LNCaP clone FGC (cell line): ENCODE measurements at places on chromosomes 3 and 15.

DNA sequence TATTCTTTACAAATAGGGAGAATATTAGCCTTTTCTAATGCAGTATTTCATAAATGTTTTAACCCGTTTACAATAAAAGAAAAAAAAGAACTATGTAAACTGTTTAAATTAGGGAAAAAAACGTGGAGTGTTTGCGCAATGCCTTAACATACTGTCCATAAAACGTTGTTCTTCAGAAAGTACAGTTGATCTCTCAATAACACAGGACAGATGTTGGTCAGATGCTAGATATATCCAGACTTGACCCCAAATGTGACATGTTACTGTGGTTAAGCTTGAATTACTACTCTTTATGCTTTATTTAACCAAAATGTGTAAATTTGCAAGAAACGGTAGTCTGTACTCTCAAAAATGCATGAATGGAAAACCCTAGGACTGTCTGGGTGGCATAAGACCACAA, 110.3 kb downstream of the PLOD2 start:
- DNase-seq: no peak

DNA sequence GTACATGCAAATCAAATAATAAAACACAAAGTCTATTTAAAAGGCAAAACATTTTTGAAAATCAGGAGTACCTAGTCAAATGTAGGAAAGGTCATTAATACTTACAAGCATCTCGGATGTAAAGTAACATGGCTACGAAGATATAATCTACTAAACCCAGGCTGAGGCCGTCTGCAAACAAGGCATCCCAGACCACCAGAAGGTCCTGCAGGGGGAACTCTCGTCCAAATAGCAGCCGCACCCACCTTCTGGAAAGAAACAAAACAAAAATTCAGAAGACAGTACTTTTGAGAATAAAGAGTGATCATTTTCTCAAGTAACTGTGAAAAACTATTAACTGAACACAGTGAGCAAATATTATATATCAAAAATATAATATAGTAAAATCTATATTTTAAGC, 423.1 kb downstream of the PLCL2 start:
- no peak for DNase-seq

DNA sequence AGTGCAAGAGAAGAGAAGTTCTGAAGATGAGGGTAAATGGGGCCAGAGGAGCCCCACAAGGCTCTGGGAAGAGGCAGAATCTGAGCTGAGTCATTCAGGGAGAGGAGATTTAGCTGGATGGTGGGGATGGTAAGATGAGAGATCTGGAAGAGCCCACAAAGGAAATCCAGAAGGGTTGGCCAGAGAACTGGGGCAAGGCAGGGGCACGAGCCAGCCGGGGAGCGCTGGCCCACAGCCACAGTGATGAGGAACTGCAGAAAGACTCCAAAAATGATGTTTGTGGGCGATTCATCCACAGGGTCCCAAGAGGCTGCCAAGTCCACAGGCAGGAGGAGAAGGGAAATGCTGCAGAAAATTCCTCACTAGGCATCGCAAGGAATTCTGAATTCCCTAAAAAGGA, 75.9 kb upstream of the ATP2B2 start:
- DNase-seq: no peak

DNA sequence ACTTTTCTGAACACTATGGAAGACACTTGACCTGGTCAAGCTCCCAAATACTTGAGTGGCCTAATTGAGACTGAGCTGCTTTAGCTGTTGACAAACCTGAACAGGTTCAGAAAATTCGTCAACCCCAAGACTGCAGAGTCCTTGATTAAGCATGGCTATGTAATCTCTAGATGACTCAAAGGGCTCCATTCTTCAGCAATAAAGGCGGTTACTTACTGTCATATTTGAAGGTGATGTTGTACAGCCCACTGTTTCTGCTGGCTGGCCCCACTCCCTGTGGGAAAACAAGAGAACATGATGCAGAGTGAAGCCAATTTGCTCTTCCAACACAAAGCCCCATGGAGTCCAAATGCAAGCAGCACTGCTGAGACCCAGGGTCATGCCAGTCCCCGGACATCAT, 45.1 kb downstream of the IL17RD start:
- DNase-seq: no peak

DNA sequence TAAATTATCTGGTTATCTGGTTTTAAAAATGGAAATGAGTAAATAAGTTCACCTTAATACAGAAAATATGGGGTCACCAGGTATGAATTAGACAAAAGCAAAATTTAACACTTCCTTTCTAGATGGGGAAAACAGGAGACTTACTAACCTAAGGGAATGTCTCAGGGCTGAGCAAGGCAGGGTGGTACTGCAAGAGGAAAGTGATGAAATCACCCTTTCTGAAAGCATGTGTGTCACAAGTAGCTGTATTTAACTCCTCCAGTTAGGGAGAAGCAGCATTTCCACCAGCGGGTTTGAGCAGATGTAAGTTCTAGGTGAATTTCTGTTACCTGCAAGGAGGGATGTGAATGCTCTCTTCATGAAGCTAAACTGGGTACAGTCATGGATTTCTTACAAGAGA, 629.1 kb downstream of the MECOM start:
- no peak for DNase-seq

DNA sequence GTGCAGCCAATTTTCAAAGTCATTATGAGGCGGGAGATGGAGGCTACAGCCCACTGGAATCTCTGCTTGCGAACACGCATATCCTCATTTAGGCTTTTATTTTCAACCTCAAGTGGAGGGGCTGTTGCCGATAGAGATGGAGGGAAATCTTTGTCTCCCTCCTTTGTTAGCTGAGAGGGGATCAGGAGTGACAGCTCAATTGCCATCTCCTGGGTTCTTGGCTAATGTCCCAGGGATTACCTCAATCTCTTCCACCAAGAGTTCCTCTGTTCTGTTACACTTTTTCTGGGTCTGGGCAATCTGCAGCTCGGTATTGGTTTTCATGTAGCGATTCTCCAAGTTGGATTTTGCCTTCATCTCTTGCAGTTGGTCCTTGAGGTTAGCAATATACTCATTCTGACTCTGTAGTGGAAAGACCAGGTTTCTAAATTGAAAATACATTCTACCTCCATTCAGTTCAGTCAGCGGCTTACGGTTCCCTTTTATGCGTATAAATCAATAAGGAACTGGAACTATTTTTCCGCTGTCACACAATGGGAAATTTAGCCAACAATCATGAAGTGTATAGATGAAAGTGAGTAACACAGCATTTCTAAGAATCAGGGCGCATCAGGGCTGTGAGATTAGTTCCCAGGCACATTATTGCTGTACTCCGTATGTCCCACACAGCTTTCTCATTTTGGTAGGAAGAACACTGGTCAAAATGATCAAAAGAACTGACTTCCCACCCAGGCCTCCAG, 36.2 kb upstream of the RPL35A start:
- DNase-seq: no peak

DNA sequence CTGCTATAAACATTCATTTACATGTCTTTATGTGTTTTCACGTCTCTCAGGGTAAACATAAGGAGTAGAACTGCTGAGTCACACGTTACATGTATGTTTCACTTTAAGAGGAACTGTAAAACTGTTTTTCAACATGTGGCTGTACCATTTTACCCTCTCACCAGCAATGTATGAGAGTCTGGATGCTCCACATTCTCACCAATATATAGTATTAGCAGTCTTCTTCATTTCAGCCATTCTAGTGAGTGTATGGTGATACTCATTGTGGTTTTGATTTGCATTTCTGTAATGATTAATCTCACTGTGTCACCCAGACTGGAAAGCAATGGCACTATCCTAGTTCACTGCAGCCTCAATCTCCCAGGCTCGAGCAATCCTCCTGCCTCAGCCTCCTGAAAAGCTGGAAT, 37.1 kb downstream of the PHC3 start:
- no peak for DNase-seq

- DNase-seq: no peak
Observed at GRCh38 chr15:35496585-35496984, 49.4 kb downstream of the DPH6 start.

DNA sequence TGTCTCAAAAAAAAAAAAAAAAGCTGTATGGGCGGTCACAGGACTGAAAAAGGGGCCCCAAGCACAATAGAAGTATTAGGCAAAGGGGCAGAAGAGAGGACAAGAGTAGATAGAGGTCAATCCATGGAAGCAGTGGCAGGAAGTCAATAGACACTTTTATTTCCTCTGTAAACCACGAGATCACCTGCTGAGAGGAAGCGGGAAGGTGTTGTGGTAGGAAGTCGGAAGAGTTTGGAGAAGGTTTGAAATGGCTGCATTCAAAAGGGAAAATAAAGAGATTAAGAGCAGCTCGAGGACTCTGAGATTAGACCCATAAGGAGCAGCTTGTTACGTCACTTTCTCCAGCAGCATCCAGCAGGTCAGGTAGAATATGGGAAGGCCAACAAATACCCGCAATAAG, 14.2 kb upstream of the ZNF148 start:
- DNase-seq: no peak

DNA sequence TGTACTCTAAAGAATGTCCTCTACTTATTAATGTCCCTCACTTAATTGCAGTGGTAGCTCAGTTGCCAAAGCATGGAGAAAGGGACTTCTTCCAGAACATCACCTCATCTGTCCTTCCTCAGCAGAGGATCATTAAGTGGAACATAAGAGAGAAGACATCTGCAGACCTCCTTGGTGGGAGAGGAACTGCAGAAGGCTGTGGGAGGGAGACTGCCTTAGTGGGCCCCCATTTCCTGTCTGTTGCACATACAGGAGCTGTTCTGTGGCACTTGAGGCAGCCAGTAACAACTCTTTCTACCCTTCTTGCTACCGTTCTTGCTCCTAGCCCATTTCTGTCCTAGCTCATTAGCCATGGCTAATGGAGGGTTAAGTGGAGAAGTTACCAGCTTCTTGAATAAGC, 33.6 kb downstream of the HPS3 start:
- DNase-seq: no peak

DNA sequence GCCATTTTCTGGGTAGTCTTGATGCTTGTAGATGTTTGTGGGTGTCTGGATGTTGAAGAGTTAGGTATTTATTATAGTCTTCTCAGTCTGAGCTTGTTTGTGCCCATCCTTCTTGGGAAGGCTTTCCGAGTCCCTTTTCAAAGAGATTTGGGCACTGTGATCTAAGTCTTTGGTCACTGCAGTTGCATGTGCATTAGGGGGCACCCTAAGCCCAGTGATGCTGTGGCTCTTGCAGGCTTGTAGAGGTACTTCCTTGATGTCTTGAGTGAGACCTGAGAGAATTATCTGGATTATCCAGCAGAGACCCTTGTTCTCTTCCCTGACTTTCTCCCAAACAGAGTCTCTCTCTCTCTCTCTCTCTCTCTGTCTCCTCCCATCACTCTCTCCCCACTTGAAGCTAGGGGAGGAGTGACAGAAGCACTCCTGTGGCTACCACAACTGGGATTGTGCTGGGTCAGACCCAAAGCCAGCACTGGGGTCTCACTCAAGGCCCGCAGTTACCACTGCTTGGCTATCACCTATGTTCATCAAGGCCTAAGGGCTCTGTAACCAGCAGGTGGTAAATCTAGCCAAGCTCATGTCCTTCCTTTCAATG, 68.5 kb downstream of the TMCO5A start:
- peak; percentile 37 for DNase-seq

DNA sequence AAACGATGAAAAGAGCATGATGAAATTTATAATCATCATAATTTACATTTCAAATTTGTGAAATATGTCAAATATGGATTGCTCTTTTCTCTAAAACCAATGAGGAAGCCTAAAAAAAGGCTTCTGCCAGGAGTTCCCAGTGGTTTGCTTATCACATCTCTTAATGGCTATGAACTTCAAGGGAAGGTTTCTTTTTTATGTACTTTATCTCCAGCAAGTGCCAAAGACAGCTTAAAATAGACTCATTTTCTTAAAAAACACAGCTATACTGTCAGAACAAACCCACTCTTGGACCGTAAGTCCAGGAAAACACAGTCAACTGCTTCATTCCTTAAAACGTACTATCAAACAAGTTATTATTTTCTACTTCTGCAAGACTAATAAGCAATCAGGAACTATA, 80.2 kb downstream of the DLG1 start:
- DNase-seq: no peak

GRCh38 chr15:33460166-33460805, 149.5 kb downstream of the RYR3 start:
- DNase-seq: no peak

DNA sequence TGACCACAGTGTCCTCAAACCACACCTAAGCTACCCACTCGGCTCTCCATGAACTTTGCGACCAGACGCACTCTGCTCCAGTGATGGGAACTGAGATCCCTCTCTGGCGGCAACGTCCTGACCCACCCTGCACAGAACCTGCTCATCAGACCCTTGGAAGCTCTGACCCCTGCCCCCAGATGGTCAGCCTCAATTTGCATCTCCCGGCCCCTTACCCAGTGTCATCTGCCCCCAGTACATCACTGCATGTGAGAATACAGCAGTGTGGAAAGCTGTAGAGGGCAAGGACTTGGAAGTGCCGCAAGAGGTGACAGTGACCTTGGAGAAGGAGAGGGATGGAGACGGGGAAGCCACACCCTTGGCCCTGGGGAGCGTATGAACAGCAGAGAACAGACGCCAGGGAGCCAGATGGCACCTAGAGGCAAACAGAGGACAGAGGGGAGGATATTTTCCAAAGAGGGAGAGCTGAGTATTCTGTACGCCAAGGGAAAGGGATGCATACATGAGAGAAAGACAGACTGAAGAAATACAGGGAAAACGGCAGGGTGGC, 192.0 kb downstream of the XXYLT1 start:
- no peak for DNase-seq

DNA sequence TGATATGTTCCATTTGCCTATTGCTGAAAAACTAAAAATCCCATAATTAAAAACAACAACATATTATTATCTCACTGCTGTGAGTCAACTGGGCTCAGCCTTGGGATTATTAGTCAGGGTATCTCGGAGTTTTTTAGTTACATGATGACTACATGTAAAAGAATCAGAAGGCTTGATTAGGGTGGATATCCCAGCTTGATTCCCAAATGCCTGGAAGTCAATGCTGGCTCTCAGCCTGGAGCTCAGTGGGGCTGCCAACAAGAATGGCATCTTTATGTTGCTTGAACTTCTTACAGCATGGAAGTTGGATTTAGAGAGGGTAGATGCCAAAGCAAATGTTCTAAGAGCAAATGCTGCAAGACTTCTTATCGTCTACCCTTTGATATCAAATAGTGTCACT, 278.5 kb downstream of the PLOD2 start:
- DNase-seq: no peak

DNA sequence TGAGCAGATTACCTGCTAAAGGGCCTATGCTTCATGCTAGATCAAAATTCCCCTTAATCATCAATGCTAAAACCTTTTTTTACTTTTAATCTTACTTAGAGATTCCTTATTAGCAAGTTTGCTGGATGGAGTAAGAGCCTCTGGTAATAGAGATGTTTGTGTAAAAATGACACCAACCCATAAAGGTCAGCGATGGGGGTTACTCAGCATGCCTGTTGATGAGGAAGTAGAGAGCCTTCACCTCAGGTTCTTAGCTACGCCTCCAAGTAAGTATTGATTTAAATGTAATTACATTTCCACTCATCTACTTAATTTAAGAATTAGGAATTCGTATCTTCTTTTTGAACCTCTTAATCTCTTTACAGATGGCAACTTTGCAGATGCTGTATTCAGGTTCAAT, 38.8 kb downstream of the DNAJC13 start:
- DNase-seq: no peak
